ENCODE measurements at places on chromosomes 5 and 9. TPM values are rescaled to one million over a fixed set of nuclear protein-coding genes. Genes with fewer than 3 reads are reported as not detected.

Gene SOX30
- not detected for total RNA-seq

Gene ELP1
- total RNA-seq = 42.5 TPM

Gene HSPB3
- total RNA-seq = 0.53 TPM

Gene OR1N1
- total RNA-seq = not detected

Gene PCSK1
- 13.6 TPM for total RNA-seq

Gene ERBIN
- total RNA-seq = 57.5 TPM

Gene SLC4A9
- not detected for total RNA-seq

Gene DMRTA1
- total RNA-seq = 1.2 TPM

Gene NMRK1
- total RNA-seq = 7.5 TPM

Gene MED7
- total RNA-seq = 11.4 TPM

Gene TMC1
- total RNA-seq = not detected

Gene PCDHA9
- total RNA-seq = 2.5 TPM

Gene FAM221B
- 1.1 TPM for total RNA-seq

DNA sequence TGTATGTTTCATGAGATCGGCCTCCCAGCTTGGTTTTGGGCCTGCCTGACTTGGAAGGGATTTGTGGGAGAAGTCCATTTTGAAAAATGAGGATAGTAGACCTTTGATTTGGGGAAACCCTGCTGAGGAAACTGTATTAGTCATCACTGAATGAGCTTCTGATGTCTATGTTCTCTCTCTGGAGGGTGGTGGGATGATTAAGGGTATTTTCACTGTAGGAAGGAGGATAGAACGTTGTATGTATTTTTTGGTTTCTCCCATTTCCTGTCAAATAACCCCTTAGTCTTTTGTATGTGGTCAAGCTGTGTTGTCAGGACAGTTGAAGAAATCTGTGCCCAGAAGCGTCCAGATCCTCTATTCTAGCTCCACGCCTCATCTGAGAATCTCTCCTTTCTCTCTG lies 151.9 kb downstream of the INSYN2B start:
- DNase-seq = no peak

DNA sequence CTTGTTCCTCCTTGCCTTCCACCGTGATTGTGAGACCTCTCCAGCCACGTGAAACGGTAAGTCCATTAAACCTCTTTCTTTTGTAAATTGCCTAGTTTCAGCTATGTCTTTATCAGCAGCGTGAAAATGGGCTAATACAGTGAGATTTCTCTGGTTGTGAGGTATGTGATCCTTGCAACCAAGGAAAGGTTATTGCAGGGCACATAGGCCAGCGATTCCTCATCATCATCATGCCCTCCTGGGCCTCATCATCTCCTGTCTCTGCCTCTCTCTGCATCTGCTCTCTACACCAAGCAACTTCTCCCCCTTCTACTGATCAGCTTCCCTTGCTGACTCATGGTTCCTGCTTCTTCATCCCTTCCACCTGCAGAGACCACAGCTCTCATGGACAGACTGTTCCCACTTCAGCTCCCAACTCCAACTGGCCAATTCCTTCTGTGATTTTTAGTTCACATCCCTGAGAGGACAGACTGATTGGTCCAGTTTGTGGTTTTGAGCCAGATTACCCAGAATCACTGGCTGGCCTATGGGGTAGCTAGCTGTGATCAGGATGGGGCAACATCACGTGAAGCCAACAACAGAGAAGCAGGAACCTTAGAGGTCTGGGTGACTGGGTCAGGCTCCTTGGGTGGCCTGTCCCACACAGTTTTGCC lies 53.1 kb downstream of the LIX1 start:
- no peak for DNase-seq

GRCh38 chr9:100125910-100126309 lies 26.9 kb downstream of the INVS start:
- no peak for DNase-seq

DNA sequence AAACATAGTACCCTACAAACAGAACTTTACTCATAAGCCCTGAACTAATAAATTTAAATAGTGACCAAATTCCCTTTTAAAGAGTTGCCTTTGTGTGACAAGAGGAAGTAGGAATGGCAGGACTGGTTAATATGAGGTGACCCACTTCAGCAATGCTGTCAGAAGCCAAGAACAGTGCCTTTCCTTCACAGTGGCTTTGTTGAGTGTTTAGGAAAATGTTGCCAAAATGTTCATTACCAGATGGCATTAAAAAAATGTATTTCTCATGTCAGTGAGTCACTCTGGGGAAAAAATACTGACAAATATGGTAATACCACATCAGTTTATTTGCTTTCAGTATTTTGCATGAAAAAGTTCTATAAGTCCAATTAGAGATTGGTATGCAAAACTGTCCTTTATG lies 103.3 kb downstream of the DIRAS2 start:
- no peak for DNase-seq

DNA sequence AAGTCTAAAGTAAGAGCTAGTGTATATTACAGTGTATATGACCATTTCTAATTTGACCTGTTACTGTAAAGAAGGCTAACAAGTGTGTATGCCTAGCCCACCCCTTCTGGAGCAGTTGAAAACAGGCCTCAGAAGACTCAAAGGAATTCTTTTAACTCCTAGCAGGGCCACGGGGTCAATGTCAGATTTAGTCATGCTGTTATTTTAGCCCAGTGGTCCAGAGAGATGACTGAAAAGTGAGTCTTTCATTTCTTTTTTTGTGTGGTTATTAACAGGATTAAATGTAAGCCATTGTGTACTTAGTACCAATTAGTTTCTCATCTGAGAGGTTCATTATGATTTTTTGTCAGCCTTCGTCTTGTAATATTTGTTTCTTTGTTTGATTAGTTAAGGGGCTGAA lies 24.4 kb downstream of the ZCCHC7 start:
- no peak for DNase-seq

- DNase-seq = no peak
These were observed 757.5 kb upstream of the CTNND2 start for GRCh38 chr5:12661617-12662370.

GRCh38 chr9:119802621-119803020 lies 433.4 kb upstream of the BRINP1 start:
- DNase-seq = no peak

- no peak for DNase-seq
These were observed 261.8 kb downstream of the NR3C1 start for GRCh38 chr5:143141652-143142051.

DNA sequence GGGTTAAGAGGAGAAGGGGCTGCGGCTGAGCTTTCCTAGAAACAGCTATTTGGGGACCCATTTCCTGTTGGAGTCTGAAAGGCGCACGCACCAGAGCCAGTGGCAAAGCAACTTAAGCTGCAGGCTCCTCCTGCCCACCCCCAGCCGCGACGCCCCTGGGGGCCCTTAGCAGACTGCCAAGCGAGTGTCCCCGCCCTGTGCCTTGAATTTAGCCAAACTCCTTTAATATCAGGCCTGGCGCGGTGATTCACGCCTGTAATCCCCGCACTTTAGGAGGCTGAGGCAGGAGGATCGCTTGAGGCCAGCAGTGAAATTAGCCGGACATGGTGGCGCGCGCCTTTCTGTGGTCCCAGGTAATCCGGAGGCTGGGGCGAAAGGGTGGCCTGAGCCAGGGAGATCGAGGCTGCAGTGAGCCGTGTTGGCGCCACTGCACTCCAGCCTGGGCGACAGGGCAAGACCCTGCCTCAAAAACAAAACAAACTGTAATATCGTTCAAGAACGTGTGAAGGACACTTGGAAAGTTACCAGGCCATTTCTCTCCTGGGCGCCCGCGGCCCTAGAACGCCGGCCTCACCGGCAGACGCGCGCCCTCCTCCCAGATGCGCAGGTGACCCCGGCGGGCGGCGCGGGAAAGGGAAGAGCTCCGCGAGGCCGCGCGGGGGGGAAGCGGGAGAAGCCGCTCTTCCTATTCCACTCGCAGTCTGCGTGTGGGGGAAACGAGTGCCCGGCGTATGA lies 1.0 kb upstream of the F2R start:
- no peak for DNase-seq

- DNase-seq = no peak
These were observed 42.3 kb upstream of the DMAC1 start for GRCh38 chr9:7841831-7842230.

- DNase-seq = no peak
These were observed 104.1 kb downstream of the GABRB2 start for GRCh38 chr5:161442471-161442870.

DNA sequence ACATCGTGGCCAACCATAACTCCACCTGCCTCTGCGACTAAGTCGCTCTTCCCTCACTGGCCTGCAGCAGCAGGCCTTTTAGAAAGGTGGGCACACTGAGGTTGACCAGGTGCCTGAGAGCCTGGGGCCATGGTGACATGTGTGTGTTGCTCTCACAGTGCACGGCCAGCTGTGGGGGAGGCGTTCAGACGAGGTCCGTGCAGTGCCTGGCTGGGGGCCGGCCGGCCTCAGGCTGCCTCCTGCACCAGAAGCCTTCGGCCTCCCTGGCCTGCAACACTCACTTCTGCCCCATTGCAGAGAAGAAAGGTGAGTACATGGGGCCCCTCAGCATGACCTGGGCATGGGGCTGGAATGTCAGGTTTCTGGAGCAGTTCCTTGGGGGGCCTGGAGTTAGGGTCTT lies 104.5 kb upstream of the ICE1 start:
- DNase-seq = no peak

DNA sequence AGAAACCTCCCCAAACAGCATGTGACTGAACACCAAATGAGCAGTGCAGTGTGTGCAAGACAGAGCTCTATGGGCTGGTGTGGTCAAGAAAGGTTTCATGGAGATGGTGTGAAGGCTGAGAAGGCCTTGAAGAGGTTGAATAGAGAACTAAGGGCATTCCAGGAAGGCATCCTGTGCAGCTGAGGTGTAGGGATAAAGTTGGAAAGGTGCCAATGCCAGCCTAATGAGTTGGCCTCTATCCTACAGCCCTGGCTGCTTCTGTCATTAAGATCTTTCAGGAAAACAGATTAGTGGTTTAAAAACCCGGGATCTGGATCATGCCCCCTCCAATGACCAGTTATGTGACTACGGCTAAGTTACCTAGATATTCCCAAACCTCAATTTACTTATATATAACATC lies 4.0 kb downstream of the HDAC3 start:
- no peak for DNase-seq

GRCh38 chr5:177435847-177436536 lies 9.5 kb downstream of the GRK6 start:
- DNase-seq = no peak

- DNase-seq = no peak
These were observed 19.9 kb upstream of the KCNMB1 start for GRCh38 chr5:170408877-170409660.

DNA sequence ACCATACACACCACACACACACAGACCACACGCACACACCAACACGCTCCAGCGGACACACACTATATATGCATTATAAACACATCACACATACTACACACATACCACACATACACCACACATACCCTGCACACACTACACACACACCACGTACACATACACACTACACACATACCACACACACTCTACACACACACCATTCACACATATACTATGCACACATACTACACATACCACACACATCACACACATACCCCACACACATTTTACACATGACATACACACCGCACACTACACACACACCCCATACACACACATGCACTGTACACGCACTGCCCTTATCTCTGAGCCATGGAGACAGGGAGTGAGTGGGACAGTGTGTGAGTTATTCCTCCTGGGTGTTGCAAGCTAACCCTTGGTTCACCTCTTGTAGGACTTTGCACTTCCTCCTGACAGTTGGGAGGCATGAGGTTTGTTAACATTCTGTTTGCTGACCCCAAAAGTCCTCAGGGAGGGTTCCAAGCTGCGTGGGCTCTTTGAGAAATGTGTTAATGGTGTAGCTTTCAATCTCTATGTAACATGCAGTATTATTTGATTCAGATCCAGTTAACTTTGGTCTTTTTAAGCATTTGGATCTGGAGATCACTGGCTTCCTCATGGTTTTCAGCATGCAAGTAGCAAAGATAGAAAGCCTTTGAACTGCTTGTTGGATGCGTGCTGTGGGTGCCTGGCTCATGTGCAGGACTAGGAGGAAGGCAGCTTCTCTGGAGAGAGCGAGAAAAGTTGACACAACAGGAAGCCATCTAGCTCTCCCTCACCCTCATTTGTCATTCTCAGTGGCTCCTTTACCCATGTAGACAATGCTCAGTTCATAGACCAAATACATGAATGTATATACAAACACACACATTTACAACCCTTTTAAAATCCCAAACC lies 13.7 kb downstream of the IL31RA start:
- no peak for DNase-seq

GRCh38 chr9:82882138-82882537 lies 180.8 kb downstream of the RASEF start:
- DNase-seq = no peak

- no peak for DNase-seq
These were observed 11.2 kb downstream of the SNX18 start for GRCh38 chr5:54528633-54529209.

DNA sequence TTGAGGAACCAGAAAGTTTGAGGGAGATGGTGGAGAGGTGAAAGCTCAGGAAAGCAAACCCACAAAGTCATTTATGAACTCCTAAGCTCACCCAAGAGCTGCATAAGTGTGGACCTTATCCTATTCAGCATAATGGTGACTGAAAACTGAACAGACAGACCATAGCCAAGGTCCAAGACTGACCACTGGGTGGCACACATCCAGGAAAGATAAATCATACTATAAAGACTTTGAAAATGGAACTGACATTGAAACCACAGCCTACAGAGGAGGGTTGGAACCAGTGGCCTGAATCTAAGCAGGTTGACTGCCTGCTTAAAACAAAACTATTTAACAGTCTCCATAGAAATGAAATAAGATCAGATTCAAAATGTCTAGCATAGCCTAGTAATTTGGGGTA lies 121.0 kb upstream of the RGS7BP start:
- DNase-seq = no peak

GRCh38 chr5:133193794-133194193 lies 142.0 kb downstream of the HSPA4 start:
- DNase-seq = no peak

- no peak for DNase-seq
These were observed 348.1 kb upstream of the SGCD start for GRCh38 chr5:155978850-155979249.

DNA sequence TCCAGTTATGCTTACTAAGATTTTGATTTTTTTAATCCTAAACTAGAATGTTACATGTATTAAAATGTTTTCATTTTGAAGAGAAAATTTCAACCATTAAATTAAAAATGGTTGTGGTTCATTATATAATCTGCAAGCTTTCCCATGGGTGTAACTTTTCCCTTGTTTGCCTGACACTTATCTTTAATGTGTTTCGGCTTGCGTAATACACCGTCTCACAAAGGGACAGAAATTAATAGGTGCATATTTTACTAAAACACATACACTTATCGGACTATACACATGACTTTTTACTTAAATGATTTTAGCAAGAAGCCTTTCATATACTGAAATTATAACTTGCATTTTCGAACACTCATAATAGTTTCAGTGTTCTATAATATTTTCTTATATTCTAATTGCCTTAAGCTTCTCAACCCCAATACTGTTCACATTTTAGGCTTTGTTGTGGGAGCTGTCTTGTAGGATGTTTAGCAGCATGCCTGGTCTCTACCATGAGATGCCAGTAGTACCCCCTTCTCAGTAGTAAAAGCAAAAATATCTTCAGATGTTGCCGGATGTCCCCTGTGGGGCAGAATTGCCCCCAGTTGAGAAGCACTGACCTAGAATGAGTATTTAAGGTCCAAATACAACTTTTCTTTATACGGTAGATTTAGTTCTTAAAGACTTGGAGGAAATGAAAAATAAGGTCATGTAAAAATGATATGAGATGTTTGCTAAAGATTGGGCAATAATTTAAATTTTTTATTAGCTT lies 28.6 kb downstream of the UGCG start:
- no peak for DNase-seq

- DNase-seq = no peak
These were observed 220.4 kb downstream of the ARRDC3 start for GRCh38 chr5:91162534-91163381.

- DNase-seq = no peak
These were observed 74.5 kb downstream of the F2RL2 start for GRCh38 chr5:76548525-76549229.

Measured in type B pancreatic cell (in vitro differentiated cells).